NCI-H1092 treated with DMSO at 0.1 percent for 48 hours (cell line): ENCODE measurements at places on chromosomes 4 and X.

DNA sequence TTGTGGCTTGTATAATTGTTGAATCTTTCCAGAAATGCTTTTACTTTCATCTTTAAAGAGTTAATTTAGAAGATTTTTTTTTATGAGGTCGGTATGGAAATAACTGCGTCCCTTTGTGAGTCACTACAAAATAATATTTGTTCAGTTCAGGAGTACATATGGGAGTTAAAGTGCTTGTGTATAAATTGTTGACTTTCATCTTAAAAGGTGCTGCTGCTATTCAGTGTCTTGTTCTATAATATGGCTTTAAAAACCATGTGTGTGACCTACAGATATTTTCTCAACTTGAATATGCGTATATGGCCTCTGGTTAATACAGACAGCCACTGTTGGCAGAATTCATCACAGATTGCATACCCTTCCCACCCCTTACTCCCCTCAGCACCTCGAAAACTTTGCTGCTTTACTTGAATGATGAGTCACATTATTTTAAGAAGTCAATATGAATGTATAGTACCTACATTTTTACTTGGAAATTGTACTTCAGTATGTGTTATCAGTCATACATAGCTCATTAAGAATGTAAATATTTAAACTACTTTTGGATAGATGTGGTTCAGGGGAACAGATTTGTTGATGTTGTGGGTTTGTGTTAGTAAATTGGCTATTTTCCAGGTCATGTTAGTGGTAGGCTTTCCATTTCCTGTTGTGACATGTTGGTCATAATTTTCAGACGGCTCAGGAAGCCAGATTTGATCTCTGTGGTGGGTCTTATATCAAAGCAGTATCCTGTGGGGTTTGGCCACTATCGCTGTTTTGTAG, 1.5 kb downstream of the CLCN3 start:
- DNase-seq, result no peak

- no peak for DNase-seq
Observed at GRCh38 chr4:142408003-142408441, 438.1 kb downstream of the INPP4B start.

GRCh38 chr4:120877021-120877420, 45.5 kb downstream of the PRDM5 start:
- no peak for DNase-seq

GRCh38 chrX:9942086-9942485, 25.1 kb upstream of the CLDN34 start:
- DNase-seq, result no peak

- DNase-seq, result no peak
Observed at GRCh38 chr4:148078061-148078460, 346.2 kb downstream of the ARHGAP10 start.

GRCh38 chr4:189202869-189203271, 737.8 kb upstream of the FRG1 start:
- no peak for DNase-seq

- no peak for DNase-seq
Observed at GRCh38 chrX:10679387-10679786, 59.0 kb upstream of the MID1 start.

GRCh38 chr4:125464146-125464545, 149.4 kb downstream of the FAT4 start:
- DNase-seq, result no peak

DNA sequence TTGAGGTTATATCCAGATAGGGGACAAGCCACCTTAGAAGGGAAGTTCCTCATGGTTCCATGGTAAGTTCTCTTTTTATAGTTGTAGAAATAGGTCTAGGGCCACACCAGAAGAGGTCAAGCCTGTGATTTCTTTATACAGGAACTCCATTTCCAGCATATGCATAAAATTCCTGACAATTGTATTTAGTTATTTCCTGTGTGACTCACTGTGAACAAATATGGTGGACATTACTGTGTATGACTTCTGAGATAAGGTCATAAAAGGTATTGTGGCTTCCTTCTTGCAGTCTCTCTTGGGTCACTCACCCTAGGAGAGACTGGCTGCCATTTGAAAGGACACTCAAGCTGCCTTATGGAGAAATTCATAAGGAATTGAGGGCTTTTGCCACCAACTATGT, 2.2 kb upstream of the C4orf36 start:
- no peak for DNase-seq

DNA sequence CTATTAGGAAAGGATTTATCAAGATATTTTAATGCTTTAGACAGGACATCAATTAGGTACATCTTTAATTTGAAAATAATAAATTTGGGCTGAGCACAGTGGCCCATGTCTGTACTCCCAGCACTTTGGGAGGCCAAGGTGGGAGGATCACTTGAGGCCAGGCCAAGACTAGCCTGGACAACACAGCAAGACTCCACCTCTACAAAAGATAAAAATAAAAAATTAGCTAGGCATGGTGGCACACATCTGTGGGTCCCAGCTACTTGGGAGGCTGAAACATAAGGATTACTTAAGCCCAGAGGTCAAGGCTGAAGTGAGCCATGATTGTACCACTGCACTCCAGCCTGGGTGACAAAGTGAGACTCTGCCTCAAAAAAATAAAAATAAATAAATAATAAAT, 59.6 kb upstream of the IRF2 start:
- no peak for DNase-seq

- no peak for DNase-seq
Observed at GRCh38 chr4:146379744-146380143, 142.0 kb downstream of the SLC10A7 start.

- no peak for DNase-seq
Observed at GRCh38 chr4:80101071-80101791, 28.2 kb upstream of the ANTXR2 start.

GRCh38 chr4:16270454-16271328, 44.4 kb upstream of the TAPT1 start:
- DNase-seq, result no peak

DNA sequence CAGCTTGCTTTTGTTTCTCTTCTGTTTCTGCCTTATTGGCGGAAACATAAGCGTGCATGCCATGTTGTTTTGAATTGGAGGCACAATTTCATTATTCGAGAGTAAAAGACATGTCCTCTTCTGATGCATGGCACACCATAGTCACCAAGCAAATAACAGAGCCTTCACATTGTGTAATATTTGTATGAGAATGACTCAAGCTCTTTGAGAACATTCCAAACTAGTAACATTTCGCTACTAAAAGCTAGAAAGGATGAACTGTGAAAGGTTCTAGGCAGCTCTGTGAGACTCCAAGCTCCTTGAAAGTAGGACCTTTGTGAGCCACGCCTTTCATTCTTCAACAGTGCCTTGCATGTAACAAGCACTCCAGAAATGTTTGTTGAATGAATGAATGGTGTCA, 9.2 kb upstream of the ANXA3 start:
- DNase-seq, result no peak

- no peak for DNase-seq
Observed at GRCh38 chr4:56222514-56222913, 164.8 kb downstream of the AASDH start.

DNA sequence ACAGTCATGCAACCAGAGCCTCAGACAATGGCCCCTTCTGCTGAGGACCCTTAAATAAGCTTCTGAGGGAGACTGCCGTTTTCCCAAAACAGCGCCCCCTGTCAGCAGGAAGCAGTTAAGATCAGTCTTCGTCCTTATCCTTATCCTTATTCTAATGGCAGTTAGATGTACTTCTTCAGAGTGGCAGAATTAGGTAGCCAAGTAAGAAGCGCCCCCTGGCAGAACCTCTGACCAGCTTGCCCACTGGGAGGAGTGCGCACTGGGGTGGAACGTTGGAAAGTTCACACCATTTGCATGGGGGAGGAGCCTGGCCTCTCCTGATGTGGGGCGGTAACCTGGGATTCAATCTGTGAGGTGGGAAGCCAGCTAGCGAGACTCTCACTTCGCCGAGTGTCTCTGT, 133.6 kb upstream of the QRFPR start:
- no peak for DNase-seq

DNA sequence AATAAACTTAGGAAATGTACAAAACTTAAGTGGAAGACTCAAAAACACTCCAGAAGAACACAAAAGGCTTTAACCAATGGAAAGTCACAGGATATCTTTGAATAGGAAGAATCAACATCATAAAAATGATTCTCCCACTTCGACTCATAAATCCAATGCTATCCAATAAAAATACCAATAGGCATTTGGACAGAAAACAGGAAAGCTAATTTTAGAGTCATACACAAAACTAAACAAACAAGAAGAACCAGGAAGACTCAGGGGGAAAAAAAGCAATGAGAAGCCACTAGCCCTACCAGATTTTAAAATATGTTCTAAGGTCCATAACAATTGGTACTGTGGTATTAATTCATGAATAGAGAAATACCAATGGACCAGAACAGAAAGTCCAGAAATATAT, 28.2 kb downstream of the SLC9A7 start:
- no peak for DNase-seq

DNA sequence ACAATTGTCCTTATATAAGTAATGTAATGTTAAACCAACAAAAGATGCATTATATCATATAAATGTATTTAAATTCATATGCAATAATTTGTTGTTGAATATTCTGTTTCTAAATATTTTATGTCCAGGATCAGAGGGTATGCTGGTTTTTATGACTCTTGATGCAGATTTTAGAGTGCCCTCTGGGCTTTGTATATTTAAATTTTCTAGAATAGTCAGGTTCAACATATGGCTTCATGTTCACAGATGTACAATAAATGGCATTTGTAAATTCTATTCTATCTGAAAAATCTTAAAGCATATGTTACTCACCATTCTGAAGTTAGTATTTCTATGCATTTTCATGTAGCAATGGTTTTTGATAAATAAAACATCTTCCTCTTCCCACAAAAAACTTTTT, 1555.4 kb downstream of the PCDH18 start:
- no peak for DNase-seq

- peak; percentile 21 for DNase-seq
Observed at GRCh38 chr4:16001484-16001858, 38.5 kb upstream of the FGFBP2 start.

DNA sequence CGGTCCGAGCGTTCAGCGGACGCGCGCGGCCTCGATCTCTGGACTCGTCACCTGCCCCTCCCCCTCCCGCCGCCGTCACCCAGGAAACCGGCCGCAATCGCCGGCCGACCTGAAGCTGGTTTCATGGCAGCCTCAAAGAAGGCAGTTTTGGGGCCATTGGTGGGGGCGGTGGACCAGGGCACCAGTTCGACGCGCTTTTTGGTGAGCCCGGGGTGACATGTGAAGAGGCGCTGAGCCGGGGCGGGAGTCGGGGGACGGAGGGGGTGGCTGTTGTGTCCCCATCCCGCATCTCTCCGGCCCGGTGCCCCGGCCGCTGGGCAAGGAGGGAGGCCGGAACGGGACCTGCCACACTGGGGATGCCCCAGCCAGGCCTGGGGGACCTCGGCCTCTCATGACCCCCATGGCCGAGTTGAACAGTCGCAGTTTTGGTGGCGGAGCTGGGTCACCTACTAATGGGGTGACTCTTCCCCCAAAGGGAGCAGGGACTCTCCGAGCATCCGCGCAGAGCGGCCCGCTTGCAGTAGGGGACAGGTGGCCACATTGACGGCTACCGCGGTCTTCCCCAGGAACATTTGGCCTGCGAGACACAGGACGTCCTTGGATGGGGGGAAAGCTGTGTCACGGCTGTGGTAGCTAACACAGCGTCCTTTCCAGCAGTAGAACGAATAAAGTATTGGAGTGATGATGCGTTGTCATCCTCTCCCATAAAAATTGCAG, at the start of gene GK:
Gene GK, plus strand, starts transcription at position 9 of the 717 bp plus-strand sequence. Its CDS starts 115 bp downstream, at position 124.
- DNase-seq, result peak; percentile 6

GRCh38 chrX:39199429-39199828, 398.2 kb downstream of the MID1IP1 start:
- DNase-seq, result no peak

- no peak for DNase-seq
Observed at GRCh38 chr4:89347363-89348025, 39.9 kb upstream of the GPRIN3 start.

DNA sequence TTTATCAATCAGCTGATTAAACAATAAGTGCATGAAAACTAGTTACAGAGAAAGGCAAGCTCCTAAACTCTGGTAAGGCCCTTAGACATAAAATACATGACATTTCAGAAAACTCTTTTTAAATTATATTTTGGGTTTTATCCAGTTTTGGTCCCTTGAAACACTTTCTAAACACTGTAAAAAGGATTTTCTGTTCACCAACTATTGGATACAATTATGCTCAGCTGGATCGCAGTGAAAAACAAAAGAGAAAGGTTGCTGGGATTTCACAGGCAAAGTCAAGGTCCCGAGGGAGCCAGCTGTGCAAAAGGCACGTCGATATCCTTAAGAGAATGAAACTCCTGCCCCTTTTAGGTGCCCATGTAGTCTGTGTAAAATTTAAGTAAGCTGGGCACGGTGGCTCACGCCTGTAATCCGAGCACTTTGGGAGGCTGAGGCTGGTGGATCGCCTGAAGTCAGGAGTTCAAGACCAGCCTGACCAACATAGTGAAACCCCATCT, 1018.4 kb upstream of the INTU start:
- DNase-seq, result no peak
